ENCODE measurements at places on chromosomes 5 and 9. TPM values are rescaled to one million over a fixed set of nuclear protein-coding genes. Genes with fewer than 3 reads are reported as not detected.

DNA sequence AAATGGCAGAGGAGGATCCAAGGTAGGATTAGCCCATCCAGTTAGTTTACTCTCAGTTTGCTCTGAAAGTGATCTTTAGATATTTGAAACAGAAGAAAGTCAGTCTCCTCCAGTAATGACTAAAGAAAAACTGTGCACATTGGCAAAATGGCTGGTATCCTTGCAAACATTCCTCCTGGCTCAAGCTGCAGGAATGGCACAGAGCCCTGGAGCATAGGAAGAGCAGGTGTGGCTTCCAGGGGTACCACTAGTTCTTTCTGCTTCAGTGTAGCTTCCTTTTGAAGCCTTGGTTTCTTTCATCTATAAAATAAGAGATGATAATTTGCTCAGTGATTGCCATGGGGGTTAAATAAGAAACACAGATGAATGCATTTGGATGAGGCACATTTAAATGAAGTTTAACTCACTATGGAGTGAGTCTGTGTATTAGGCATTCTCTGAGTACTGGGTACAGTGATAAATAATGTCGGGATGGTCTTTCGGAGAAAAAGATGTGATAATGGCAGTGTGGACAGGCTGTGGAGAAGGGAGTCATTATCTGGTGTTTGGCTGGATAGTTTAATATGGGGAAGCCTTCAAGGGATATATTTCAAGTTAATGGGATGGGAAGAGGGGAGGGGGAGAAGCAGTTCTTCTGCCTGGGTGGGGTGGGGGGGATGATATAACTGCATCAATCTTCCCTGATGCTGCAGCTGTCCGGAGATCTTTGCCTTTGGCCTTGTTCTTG lies 217.3 kb upstream of the KLF4 start:
- no peak for DNase-seq

DNA sequence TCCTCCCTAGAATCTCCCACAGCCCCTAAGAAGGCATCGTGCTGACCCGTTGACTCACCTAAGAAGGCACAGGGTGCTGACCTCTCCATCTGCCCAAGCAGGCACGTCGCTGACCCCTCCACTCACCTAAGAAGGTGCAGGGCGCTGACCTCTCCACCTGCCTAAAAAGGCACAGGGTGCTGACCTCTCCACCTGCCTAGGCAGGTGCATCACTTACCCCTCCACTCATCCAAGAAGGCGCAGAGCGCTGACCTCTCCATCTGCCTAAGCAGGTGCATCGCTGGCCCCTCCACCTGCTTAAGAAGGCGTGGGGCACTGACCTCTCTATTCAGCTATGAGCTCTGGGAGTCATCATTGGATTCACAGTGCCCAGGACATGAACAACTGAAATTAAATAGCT lies 54.4 kb upstream of the FCN1 start:
- DNase-seq, result no peak

GRCh38 chr5:68336200-68336599 lies 120.6 kb downstream of the PIK3R1 start:
- no peak for DNase-seq

GRCh38 chr5:179883163-179883562 lies 24.5 kb downstream of the TBC1D9B start:
- DNase-seq, result no peak

DNA sequence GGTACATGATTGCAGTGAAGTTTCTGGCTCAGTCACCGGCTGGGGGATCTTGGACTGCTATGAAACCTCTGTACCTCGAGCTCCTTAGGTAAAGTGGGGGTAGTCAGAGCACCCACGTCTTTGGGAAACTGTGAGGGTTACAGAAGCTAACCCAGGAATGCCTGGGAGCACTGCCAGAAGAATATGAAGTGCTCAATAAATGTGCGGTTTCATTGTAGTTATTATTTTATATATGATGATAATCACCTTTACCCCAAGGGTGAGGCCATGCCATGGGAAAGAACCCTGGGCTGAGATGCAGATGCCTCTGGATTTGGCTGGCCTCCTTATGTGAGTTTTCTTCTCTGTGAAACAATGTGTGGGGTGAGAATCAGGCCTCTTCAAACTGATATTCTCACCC lies 3.7 kb downstream of the NPR3 start:
- no peak for DNase-seq

DNA sequence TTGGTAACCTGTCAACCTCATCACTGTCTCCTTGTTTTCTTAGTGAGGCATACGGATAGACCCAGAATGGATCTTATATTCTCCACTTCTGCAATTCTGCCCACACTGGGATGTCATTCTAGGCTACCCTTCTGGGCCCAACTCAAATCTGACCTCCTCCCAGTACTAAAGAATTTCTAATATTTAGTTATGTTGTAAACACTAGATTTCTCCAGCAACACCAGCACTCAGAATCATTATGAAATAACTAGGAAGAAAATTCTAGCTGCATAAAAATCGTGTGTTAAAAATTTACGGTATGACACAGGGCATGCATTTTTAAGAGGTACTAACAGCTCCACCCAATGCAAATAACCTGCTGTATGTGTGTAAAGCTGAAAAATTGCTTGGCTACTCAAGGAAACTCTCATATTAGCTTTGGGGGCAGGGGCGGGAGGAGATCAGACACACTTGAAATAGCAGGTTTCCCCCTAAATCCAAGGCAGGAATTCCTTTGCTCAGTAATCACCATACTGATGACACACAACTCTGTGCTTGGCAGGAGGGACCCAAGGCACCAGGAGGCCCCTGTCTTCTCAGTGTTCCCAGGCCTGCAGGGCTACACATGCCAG lies 27.3 kb downstream of the MACROH2A1 start:
- no peak for DNase-seq

- DNase-seq, result no peak
These were observed 299.6 kb downstream of the NTRK2 start for GRCh38 chr9:84969084-84969483.

GRCh38 chr9:78038620-78039300 lies 7.1 kb upstream of the GNAQ start:
- no peak for DNase-seq

DNA sequence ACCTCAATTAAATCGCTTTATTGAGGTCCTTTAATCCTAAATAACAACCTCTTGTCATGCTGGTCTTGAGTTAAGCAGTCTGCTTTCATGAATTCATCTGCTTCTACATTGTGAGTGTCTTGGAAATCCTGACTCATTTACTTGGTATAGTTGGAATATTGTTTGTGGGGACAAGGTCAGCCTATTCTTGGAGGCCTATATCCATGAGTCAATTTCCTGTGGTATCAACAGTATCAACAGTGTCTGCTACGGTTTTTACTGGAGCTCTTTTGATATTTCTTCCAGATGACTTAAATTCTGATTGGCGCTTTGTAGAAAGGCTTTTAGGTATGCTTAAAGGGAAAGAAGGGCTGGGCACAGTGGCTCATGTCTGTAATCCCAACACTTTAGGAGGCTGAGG lies 71.2 kb upstream of the PARP8 start:
- no peak for DNase-seq

DNA sequence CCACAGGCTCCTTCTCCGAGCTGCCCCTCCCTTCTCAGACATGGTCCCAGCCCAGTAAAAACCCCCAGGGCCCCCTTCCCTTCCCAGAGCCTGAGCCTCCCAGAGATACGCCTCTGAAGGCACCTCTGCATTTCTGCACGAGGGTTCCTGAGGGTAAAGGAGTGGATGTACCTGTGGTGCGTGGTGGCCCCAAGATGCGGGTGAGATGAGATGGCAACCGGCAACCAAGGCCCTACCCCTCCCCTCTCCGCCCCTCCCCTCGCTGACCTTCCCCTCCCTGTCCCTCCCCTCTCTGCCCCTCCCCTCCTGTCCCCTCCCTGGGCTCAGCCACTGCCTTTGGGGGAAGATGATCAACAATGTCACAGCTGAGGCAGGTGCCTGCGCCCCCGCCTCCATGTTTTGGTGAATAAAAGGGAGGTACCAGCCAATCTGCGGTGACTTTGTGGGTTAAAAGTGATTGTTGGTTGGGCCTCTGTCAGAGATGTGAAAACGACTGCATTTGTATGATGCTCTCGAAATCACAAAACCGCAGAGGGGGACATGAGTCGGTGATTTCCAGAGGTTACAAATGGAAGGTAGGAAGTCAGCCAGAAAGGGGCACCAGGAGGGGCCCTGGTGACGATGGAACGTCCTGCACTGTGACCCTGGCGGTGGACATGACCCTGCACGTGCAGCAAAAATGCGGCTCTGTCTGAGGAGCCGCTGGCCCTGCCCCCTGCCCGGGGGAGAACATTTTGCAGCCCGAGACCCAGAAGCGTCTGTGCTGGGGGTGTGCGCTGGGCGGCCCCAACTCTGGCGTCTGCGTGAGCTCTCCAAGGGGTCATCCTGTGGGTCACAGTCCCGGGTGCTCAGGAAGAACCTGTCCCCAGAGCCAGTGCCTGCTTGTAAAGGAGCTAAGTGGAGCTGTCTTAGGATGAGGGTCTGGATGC lies 3.7 kb downstream of the LCN9 start:
- DNase-seq, result no peak

GRCh38 chr5:99034336-99034735 lies 105.5 kb upstream of the CHD1 start:
- no peak for DNase-seq

GRCh38 chr9:18588002-18588401 lies 114.0 kb downstream of the ADAMTSL1 start:
- no peak for DNase-seq

Gene PCDH1
- 54.9 TPM for total RNA-seq

Gene RANBP3L
- total RNA-seq, result 0.30 TPM

Gene TMC1
- total RNA-seq, result not detected

Gene ARL10
- 10.1 TPM for total RNA-seq

Gene GABRA1
- total RNA-seq, result not detected
